Regular cardiac myocyte (primary cell): ENCODE measurements at places on chromosomes 1 and 21. TPM values are rescaled to one million over a fixed set of nuclear protein-coding genes. Genes with fewer than 3 reads are reported as not detected.

RGS8 gene
- 0.28 TPM in 1 of 2 replicates, not detected in the other for total RNA-seq

STUM gene
- under 0.01 TPM in 1 of 2 replicates, not detected in the other for total RNA-seq

TMEM35B gene
- 29.9 and 43.4 TPM in 2 replicates for total RNA-seq

ALPL gene
- total RNA-seq = 4.8 and 13.2 TPM in 2 replicates

LINGO4 gene
- total RNA-seq = not detected in 2 replicates

LMO4 gene
- total RNA-seq = 64.8 and 65.4 TPM in 2 replicates

EPHB2 gene
- total RNA-seq = 1.2 and 2.3 TPM in 2 replicates

GJA8 gene
- total RNA-seq = not detected in 2 replicates

ADCY10 gene
- 0.19 and 0.56 TPM in 2 replicates for total RNA-seq

PRKAA2 gene
- 5.2 and 6.8 TPM in 2 replicates for total RNA-seq

SEMA6C gene
- 1.1 and 1.3 TPM in 2 replicates for total RNA-seq

CRYBG2 gene
- total RNA-seq = under 0.01 TPM in 1 of 2 replicates, not detected in the other

TDRD10 gene
- 0.28 TPM in 1 of 2 replicates, not detected in the other for total RNA-seq

TMEM82 gene
- not detected in 2 replicates for total RNA-seq

ZFP69B gene
- total RNA-seq = 2.8 and 4.2 TPM in 2 replicates

CRP gene
- not detected in 2 replicates for total RNA-seq

CD34 gene
- 0.38 and 0.56 TPM in 2 replicates for total RNA-seq

OVAAL gene
- total RNA-seq = under 0.01 TPM in 1 of 2 replicates, not detected in the other

LMOD1 gene
- 3.1 and 25.7 TPM in 2 replicates for total RNA-seq

CTNNBIP1 gene
- 20.5 and 20.9 TPM in 2 replicates for total RNA-seq

FBXO44 gene
- total RNA-seq = 7.7 and 14.4 TPM in 2 replicates

MPL gene
- total RNA-seq = not detected in 2 replicates
